ENCODE measurements at places on chromosomes 11 and 22. TPM values are rescaled to one million over a fixed set of nuclear protein-coding genes. Genes with fewer than 3 reads are reported as not detected.

Gene CD6
- 17.6 TPM for total RNA-seq

Gene TST
- total RNA-seq, result 20.9 TPM

DNA sequence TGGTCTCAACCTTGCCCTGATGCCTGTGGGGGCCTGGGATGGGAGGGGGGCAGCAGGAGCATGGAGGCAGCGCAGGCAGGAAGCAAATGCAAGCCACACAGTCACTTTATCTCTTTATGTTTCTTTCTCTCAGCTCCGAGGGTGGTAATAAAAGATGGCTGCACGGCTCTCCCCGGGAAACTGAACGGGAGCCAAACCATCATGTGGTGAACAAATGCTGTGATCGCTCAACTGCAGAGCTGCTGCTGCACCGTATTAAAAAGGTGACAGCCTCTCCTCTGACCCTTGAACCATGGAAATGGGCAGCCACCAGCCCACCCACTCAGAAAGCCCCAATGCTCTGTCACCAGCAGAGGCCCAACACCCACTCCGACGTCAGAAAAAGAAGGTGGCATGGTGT lies 110.0 kb downstream of the TIMP3 start:
- H3K27me3 ChIP-seq, result no peaks in the 10 kb centered on the region
- no peaks in the 10 kb centered on the region for H3K36me3 ChIP-seq
- H3K4me3 ChIP-seq, result no peak overlapping the region
- DNase-seq, result no peak

DNA sequence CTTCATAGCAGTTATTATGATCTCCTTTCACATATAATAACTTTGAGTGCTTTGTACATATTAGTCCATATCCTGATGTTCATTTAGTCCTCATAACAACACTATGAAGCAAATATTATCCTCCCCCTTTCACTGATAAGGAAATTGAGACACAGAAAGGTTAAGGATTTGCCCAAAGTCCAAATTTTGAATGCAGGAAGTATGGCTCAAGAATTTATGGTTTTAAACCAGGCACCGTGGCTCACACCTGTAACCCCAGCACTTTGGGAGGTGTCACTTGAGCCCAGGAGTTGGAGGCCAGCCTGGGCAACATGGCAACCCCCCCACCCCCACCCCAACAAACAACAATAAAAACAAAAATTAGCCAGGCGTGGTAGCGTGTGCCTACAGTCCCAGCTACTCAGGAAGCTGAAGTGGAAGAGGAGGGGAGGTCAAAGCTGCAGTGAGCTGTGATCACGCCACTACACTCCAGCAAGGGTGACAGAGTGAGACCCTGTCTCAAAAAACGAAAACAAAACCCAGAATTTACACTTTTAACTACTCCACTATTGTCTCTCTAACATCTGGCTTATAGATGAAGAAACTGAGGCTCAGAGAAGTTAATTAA lies 8.6 kb downstream of the CCDC34 start:
- H3K27me3 ChIP-seq, result no peaks in the 10 kb centered on the region
- no peak overlapping the region for H3K27ac ChIP-seq
- no peaks in the 10 kb centered on the region for H3K4me1 ChIP-seq
- no peak overlapping the region for H3K4me3 ChIP-seq

GRCh38 chr11:27489092-27489491 lies 16.5 kb upstream of the LGR4 start:
- H3K4me1 ChIP-seq, result no peaks in the 10 kb centered on the region
- no peaks in the 10 kb centered on the region for H3K27me3 ChIP-seq
- DNase-seq, result no peak
- H3K36me3 ChIP-seq, result peaks cover 4% of the 10 kb centered on the region
- H3K27ac ChIP-seq, result no peak overlapping the region

- no peaks in the 10 kb centered on the region for H3K4me1 ChIP-seq
- H3K4me3 ChIP-seq, result no peak overlapping the region
- H3K27me3 ChIP-seq, result peaks cover 7% of the 10 kb centered on the region
- H3K36me3 ChIP-seq, result no peaks in the 10 kb centered on the region
Observed at GRCh38 chr11:118180300-118180703, 3.9 kb upstream of the SCN2B start.

Measured in GM12878 (cell line).